Stimulated activated memory B cell treated with anti-CD40 and anti-IgM and Interleukin-4, amounts not matched to agents 10 μg/mL and 1 μg/mL and 100 μg/mL, for 72 hours (primary cell): ENCODE measurements at places on chromosomes 3 and 15.
A peak's percentile ranks its signal among the peaks of the same experiment; 100 is the strongest.

- ATAC-seq, result no peak
These were observed 242.9 kb downstream of the WNT5A start for GRCh38 chr3:55244247-55244646.

GRCh38 chr3:24886501-24886900, 391.9 kb upstream of the THRB start:
- ATAC-seq, result no peak

DNA sequence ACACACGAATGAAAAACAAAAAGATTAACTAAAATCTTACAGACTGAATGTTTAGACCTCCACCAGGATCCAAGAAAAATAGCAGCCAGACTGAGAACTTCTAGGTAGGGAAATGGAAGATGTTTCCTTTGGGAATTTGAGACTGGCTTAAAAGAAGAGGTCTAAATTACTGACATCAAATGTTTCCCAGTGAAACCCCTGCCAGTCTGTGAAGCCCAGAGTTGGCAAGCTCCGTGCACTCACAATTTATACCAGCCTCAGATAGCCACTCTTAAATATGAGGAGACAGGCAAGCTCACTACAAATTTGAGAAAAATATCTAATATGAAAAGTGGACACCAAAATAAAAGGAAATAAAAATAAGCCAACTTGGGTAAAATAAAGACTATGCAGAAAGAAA, 700.5 kb upstream of the ZNF385D start:
- no peak for ATAC-seq

- peak; percentile 85 for ATAC-seq
These were observed 16.3 kb upstream of the JMJD7 start for GRCh38 chr15:41811432-41812195.

DNA sequence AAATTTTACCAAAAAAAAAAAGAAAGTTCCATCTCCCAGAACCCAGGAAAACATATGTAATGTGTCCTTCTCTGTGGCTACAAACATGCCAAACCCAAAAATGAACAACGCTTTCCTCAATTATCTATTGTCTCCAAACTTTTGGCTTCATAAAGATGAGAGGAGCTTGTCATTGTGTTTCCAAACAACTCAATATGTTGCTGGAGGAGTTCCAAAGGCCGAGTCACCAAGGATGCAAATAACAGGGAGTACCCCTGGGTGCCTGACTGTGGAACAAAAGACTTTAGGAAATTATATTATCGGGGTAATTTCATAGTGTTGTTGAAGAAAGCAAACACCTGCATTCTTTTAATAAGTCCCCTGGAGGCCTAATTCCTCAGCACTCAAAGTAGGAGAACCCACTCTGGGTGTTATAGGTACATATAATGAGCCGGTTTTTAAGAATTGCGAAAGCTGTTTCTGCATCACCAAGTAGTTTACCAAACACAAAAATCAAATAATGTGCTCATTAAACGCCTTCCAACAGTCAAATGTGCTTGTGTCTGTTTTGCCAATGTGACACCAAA, 206.3 kb upstream of the PRICKLE2 start:
- ATAC-seq, result no peak

DNA sequence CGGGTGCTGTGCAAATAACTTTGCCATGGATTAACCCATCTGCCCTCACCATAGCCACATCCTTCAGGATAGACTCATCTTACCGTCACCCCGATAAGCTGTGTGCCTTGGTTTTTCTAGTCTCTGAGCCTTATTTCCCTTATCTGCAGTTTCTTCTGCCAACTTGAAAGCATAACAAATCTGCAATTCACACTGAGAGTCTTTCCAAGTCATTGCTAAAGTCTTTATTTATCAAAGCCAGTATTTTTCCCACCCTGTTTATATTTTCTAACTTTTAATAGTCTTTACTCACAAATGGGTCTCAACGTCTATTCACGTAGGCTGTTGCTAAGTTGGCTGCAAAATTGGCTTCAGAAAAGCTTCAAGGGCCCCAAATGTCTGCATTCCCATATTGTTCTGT, 61.6 kb upstream of the SUCLG2 start:
- ATAC-seq, result no peak

- no peak for ATAC-seq
These were observed 178.8 kb downstream of the MBNL1 start for GRCh38 chr3:152447511-152447910.

DNA sequence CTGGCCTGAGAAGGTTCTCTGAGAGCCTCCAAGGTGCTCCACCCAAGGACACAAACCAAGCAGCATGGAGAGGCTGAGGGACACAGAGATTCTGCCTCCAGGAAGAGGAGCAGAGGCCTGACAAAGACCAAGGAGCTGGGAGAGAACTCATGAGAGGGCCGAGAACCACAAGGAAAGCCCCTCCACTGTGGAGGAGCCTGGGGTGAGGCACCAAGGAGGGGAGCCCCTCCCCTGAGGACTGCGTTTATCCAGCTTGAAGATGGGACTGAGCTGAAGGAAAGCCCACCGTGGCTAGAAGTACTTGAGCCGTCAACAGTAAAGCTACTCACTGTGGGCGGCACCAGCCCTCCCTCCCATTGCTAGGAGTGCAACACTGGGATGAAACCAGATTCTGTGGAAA, 63.1 kb upstream of the MEF2A start:
- ATAC-seq, result peak; percentile 1

DNA sequence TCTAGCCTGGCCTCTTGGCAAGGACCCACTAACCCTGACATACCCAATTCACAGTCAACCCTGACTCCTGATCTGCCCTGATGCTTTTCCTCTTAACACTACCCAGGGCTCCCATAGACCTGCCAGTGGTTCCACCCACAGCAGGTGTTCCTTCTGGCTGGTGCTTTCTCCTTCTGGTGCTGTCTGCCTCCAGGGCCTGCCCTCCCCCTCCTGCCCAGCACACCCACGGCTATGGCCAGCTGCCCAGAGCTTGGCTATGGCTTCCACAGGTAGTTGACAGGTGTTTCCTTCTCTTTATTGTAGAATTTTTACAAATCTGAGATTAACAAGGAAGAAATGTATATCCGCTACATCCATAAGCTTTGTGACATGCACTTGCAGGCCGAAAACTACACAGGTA, 46.5 kb upstream of the MANF start:
- ATAC-seq, result no peak

DNA sequence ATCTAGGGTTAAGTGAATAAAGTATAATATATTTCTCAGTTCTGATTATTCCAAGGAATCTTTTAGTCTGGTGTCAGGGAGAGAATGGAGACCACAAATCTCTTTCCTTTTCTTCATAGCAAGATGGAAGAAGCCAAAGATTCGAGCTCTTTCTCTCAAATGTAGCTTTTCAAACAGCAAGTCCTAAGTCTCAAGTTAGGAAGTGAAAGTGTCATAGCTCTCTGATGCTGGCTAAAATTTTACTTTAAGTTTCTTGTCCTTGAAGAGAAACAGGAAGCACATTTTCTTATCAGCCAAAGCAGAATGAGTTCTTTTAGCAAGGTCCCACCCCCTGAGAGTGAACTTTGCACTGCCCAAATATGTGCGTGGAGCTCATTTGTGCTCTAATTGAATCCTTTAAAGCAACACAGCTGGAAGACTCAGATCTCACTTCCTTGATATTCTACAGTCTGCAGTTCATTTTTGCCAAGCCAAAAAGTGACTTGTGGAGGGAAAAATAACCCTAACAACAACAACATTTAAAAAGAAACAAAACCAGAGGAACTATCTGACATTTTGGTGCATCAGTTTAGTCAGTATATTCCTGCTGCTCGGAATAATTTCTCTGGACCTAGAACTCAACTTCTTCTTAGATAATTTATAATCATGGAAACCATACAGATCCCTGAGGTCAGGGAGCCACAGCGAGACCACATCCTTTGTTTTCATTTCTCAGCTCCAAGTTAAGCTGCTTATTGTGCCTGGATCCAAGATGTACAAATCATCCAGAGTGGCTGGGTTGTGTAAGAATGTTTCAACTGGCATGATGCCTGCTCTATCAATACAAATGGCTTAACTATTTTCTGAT, 238.7 kb upstream of the P2RY1 start:
- ATAC-seq, result peak; percentile 96

DNA sequence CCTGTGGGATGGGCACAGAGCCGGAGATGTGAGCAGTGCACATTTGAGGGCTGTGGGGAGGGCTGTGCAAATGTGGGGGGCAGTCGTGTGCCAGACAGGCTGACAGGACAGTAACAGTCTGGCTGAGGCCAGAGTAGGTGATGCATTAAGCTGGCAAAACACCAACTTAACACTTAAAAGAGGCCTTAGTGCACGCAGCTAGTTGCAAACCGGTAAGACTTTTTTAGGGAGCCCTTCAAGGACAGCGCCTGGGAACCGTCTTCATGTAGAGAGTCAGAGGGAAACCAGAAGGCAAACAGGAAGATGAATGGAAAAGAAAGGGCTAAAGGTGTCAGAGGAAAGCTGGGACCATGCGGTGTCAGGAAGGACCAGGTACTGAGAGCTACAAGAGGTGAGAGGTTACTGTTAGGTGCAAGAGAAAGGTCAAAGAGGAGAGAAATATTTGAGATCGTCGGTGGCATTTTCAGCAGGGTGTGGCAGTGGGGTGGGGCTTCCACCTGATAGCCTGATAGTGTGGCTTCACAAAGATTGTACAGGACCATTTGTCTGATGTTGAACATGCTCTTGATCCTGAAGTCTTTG, 30.0 kb upstream of the CHD2 start:
- no peak for ATAC-seq

DNA sequence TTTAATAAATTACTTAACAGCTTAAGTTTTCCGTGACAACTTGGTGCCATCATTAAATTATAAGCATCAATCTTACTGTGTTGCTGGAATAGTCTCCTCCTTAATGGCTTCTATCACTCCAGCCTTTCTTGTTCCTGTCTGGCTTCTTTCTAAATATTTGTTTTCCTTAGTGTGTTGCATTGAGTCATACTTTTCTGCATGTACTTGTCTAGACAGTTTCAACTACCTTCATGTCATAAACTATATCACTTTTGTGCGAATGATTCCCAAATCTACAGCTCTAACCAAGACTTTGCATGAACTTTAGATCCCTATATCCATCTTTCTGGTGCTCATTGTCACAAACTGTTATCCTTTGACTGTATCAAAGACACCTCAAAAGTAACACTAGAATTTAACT, 78.4 kb downstream of the AKAP13 start:
- no peak for ATAC-seq

- peak; percentile 81 for ATAC-seq
These were observed 1.3 kb upstream of the PIGZ start for GRCh38 chr3:196969660-196970546.

- ATAC-seq, result peak; percentile 79
These were observed at the start of gene MEX3B for GRCh38 chr15:82045892-82046665. TSS of gene MEX3B (minus strand) at chr15:82046018. CDS start at chr15:82045705, 313 bp downstream.

DNA sequence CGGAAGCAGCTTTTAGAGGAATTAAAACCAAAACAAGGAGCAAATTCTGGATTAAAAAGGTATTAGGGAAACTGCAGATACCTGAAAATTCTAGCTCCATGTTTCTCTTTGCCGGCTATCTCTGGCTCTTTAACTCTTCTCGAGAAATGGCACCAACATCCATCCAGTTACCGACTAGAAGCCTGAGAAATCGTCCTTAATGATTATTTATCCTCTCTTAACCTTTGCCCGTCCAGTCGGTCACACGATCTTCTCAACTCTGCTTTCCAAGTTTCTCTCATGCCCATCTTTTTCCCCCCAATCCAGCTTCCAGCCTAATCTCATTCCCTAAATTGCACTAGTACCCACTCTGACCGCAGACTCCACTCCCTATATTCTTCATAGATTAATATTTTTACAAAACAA, 596 bp upstream of the SGO1 start:
- ATAC-seq, result no peak

GRCh38 chr3:50554553-50554952, 13.0 kb downstream of the C3orf18 start:
- ATAC-seq, result no peak

DNA sequence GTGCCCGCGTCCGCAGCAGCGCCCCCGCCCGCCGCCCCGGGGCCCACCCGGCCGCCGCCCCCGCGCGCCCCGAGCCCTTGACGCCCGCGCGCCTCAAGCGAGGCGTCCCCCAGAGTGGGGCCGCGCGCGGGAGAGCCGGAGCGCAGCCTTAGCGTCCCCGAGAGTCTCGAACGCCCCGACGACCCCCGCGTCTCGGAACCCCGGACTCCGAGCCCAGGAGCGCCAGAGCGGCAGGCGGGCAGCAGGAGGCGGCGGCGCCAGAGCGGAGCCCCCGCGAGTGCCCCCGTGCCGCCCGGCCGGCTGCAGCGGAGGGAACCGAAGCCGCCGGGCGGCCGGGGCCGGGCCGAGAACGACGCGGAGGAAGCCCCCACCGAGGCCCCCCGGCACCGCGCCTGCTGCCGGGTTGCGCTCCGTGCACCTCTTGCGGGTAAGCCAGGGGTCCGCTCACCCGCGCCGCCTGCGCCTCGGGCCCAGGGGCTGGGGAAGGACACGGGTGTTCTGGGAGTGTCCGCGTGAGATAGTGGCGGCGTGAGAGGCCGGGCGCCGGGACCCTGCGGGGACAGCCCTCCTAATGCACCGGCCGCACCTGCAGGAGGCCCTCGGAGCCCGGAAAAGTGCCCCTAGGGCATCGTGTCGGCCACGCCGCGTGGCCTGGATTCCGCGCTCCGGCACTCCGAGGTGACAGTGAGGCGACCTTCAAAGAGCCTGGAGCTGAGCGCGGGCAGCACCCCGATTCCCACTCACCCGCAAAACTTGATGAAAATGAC, 52.0 kb upstream of the ULK4 start:
- ATAC-seq, result peak; percentile 3

- peak; percentile 31 for ATAC-seq
These were observed 2.5 kb downstream of the GRAMD2A start for GRCh38 chr15:72195101-72195511.

DNA sequence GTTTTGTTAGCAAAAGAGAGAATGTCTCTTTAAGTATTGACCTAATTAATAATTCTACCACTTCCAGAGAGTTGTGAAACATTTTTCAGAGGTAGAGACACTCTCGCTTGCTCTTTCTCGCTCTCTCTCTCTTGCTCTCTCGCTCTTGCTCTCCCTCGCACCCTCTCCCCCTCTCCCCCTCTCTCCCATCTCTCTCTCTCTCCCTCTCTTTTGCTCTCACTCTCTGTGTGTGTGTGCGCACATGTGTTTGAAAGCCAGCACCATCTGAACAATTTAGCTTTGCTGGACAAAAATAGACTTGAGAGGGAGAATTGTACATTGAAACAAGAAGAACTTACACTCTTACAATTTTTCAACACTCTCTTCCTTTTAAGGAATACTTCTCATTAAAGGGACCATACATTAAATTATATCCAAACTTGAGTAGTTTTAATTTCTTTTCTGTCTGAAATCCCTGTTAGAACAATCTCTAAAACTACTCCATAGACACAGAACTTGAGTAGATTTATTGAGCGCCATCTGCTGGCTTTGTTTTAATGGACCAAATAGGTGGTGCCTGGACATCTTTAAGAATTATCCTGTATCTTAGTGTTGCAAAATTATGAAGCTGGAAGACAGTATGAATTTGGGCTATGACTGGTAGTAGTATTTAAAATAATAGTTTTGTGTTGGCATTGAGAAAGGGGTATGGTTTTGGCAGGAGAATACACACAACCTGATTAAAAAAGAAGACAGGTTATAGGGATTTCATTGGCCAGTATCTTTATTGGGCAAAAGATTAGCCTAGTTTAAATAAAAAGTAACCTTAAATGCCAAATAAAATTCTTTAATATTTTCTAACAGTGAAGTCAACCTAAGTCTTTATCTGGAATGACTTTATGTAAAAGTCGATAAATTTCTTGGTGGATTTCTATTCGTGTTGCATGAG, 124.6 kb downstream of the AKAP13 start:
- ATAC-seq, result peak; percentile 54

- no peak for ATAC-seq
These were observed 11.2 kb upstream of the KLHL40 start for GRCh38 chr3:42674146-42674545.
